ENCODE measurements at places on chromosomes 1 and 21.

GRCh38 chr1:174800876-174801275, 198.9 kb upstream of the CACYBP start:
- no peak for DNase-seq

- DNase-seq = no peak
Measured at GRCh38 chr1:19348441-19349198, 36.5 kb downstream of the SLC66A1 start.

DNA sequence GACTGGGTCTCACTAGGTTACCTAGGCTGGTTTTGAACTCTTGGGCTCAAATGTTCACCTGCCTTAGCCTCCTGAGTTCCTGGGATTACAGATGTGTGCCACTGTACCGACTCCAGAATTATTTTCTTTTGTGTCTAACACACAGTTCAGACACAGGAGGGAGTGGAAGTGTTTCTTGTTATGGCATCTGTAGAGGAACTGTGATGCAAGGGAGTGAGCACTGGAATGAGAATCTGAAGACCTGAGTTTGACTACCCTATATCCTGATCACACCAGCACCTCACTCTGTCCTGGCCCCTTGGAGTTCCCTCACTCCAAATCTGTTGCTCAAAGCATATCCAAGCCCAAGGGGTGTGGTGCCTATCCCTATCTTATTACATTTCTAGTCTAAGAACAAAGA, 15.2 kb downstream of the OPTC start:
- no peak for DNase-seq

GRCh38 chr1:177928194-177928593, 41.7 kb downstream of the SEC16B start:
- no peak for DNase-seq

- DNase-seq = no peak
Measured at GRCh38 chr1:204959836-204960235, 83.2 kb upstream of the CNTN2 start.
